ENCODE measurements at places on chromosomes 3 and 15.

DNA sequence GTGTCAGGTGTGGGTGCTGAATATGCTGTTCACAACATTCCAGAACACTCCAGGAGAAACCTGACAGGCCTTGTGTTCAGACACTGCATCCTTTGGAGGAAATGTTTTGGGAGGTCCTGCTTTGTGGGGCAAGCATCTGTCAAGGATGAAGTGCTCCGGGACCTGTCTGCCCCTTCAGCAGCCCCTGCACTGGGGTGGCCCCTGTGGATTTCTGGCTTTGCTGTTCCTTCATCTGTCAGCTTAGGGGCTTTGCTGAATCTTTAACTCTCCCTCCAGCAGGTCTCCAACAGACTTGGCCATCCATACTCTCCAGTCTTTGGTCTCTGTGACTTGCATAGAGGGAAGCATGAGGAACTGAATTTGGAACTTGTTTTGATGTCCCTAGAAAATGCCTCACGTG lies 3.1 kb downstream of the PRR23E start:
- no peak for DNase-seq

DNA sequence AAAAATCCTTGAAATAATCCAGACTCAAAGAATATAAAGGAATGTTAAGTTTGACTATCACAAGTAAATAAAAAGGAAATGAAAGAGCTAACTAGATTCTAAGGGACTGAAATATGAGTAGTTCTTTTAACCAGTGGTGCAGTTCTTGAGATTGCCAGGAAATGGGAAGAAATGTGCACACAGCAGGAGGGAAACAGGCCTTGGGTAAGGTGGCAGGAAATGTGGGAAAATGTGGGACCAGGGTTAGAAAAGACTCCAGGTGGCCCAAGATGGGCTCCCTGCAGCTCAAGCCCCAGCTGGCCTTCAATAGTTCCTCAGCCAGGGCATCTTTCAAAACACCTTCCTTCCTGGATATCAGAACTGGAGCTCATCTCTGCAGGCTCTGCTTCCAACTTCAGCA lies 181.3 kb downstream of the ISL2 start:
- DNase-seq: no peak

GRCh38 chr3:173825730-173826129 lies 428.2 kb downstream of the NLGN1 start:
- no peak for DNase-seq

- DNase-seq: no peak
Measured at GRCh38 chr3:65623362-65623761, 415.4 kb downstream of the MAGI1 start.

DNA sequence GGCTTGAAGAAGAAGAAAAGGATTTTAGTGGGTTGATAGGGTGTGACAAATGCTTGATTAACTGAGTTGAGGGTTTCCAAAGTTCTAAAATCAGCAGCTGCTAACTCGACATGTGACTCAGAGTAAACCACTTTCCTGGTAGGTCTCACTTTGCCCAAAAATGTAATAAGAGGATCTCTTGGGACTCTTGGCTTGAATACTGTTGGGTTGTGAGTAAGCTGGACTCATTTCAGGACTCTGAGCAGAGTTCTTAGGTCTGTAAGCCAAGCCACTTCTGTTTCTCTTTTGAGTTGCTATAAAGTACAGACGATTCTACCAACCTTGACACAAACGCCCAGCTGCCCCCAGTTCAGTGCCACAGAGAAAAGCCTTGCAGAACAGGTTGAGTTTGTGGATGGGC lies 241.1 kb downstream of the ZNF621 start:
- DNase-seq: no peak

- peak; percentile 86 for DNase-seq
Measured at GRCh38 chr3:147369661-147370123, 36.7 kb downstream of the ZIC4 start.

DNA sequence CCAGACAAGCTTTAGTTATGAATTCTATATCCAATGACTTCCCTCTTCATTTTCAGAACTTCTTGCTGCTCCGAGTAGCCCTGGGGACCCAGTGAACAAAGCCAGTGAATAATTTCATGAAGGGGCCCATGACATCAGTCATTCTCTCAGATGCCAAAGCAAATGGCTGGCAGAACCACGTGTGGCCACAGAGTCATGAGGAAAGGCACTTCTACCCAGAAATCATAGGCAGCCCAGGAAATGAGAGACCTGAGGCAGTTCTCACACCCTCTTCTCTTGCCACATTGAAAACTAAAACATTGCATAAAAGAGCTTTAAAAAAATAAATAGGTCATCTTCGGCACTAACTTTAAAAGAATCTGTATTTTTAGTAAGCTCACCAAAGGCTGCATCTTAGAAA lies 4.3 kb upstream of the UACA start:
- DNase-seq: no peak

GRCh38 chr15:95471690-95472086 lies 858.8 kb upstream of the NR2F2 start:
- DNase-seq: no peak

DNA sequence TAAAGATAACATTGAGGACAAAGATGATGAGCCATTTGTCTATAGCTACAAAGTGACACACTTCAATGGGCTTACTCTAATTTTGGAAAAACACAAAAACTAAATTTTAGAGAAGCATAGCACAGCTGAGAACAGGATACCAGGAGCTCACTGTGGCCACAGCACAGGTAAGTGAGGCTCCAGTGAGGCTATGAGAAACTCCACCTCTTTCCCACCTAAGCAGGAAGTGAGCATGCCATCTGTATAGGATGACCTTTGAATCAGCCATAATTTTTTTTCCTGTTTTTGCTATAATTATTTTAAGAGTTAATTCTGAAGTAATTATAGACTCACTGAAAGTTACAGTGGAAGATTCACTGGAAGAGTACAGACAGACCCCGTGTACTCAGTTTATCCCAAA lies 82.1 kb upstream of the DCLK3 start:
- DNase-seq: no peak

DNA sequence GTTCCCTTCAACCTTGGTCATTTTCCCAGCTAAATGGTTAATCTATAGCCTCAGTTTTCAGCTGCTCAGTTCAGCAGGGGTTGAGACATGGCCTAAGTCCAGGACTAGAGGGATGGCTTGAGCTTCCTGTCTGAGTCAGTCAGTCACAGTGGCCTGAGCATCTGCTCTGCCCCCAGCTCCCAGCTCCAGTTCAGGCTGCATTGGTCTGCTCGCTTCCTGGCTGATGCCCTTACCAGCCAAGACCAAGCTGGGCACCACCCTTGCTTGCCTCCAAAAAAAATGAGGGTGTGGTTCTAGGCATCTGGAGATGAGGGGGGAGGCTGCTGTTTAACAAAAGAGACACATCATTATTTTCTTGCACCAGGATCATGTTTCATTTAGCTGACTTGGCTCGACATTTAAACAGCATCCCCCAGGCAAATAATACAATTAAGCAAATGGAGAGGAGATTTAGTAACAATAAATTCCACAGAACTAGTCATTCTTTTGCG lies 70.7 kb downstream of the WNT5A start:
- no peak for DNase-seq

- no peak for DNase-seq
Measured at GRCh38 chr3:129845956-129846355, 47.6 kb downstream of the TMCC1 start.

DNA sequence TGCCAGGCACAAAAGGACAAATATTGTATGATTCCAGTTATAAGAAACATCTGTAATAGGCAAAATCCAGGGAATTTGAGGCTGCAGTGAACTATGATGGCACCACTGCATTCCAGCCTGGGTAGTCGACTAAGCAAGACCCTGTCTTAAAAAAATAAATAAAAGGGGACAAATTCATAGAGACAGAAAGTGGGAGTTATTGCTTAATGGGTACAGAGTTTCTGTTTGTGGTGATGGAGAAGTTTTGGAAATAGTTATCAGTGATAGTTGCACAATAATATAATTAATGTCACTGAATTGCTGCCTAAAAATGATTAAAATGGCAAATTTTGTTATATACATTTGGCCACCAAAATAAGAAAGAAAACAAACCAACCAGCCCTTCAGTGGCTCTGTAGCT lies 27.6 kb upstream of the CNBP start:
- no peak for DNase-seq

DNA sequence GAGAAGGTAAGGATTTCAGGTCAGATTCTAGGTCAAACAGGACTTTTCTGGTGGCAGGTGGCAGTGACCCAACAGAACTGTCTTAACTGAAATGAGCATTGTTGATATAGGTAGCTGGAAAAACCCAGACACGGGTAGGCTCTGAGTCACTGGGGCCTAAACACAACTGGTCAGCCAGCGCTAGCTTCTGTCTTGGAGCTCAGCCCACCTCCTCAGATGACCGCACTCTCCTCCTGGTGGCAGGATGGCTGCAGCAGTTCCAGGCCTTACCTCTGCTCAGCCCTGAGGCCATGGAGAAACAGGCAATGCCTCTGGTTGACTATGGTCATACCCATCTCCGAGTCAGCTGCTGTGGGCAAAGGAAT lies 61.1 kb upstream of the GATA2 start:
- no peak for DNase-seq

DNA sequence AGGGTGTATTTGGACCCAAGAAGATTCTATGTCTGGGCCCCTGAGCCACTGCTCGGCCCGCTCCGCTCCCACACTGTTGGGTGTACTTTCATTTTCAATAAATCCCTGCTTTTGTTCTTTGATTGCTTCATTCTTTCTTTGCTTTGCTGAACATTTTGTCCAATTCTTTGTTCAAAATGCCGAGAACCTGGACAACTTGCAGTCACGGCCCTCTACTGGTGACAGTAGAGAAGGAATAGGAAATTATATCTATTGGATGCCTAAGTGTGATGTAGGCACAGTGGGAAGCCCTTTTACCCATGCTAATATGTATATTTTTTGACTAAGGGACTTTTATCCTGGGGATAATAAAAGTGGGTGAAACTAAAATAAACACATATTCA lies 340.8 kb downstream of the LRRC3B start:
- no peak for DNase-seq

- peak; percentile 47 for DNase-seq
Measured at GRCh38 chr3:111315930-111316587, 225.9 kb upstream of the CD96 start.

GRCh38 chr3:115667738-115668065 lies 44.4 kb downstream of the GAP43 start:
- no peak for DNase-seq

DNA sequence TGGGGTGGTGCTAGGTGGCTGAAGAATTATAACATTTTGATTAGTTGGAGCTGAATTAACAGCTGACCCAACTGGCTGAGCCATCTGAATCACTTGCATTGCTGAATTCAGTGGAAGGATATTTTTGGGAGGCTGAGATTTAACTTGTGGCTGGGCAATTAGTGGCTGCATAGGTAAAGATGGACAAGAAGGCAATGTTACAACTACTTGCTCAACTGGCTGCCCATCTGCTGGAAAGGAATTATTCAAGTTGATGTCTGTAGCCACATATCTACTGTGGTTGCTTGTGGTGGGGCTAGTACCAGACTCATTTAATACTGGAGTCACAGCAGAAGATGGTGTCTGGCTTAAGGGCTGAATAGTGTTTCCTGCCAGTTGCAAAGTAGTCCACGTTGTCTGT lies 36.4 kb downstream of the USF3 start:
- no peak for DNase-seq

GRCh38 chr3:16490062-16490619 lies 23.4 kb downstream of the RFTN1 start:
- no peak for DNase-seq

DNA sequence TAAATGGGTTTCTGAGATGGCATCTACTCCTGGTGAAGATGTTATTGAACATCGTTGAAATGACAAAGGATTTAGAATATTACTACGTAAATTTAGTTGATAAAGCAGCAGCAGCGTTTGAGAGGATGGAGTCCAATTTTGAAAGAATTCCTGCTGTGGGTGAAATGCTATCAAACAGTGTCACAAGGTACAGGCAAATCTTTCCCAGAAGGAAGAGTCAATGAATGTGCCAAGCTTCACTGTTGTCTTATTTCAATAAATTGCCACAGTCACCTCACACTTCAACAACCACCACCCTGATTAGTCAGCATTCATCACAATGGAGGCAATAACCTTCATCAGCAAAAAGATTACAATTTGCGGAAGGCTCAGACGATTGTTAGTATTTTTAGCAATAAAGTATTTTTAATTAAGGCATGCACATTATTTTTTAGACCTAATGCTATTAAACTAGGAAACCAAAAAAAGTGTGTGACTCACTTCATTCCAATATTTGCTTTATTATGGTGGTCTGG lies 142.8 kb downstream of the UNC13C start:
- DNase-seq: no peak

GRCh38 chr15:67914028-67914427 lies 74.2 kb upstream of the RNU6-1 start:
- no peak for DNase-seq

- no peak for DNase-seq
Measured at GRCh38 chr15:34031987-34032760, 6.8 kb downstream of the AVEN start.

DNA sequence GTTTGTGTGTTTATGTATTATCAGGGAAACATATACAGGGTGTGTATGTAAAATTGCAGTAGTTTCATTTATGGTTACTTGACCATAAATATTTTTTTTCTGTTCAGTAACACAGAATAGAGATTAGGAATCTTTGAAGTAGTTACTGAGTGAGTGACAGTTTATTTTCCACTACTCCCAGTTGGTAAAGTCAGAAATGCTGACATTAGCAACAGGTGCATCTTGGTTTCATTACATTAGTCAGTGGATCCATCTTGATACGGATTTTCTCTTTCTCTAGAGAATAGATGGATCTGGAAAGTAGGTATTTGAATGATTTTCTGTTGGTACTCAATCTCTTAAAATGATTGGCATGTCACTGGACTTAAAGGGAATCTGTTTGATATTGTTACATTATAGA lies 6.0 kb downstream of the UBE2E2 start:
- no peak for DNase-seq

DNA sequence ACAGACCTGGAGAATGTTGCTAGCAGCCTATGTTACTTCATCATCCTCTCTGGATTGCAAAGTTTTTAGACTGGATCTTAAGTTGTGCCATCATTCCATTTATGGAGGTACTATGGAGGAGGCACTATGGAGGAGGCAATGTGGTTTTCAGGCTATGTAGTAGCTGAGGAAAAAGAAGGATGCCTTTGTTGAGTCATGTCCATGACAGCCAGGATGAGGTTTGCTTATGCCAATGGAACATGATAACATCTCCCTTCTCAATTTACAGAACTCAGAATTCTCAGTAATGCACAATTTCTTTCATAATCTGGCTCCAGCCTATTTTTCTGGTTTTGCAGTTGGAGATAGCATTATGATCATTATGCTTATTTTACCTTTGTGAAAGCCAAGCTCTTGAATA lies 65.9 kb upstream of the TMEM108 start:
- no peak for DNase-seq

DNA sequence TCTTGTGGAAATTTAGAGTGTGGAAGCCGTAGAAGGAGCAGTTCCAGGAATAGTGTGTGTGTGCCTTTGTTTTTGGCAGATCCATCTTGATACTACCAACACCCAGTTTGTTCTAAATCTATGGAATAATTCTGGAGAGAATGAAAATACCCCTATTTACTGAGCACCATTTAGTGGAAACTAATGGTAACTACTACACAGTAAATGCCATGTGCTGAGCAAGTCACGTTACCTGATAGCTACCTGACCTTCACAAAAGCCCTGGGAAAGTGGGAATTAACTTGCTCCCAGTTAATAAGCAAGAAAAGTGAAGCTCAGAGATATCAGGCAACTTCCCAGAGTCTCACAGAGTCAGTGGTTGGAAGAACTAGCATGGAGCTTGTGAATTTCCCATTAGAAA lies 137.7 kb downstream of the ARPP21 start:
- DNase-seq: no peak

Measured in brain (organoid and tissue), 16 donors.